ENCODE measurements at places on chromosomes 3 and 15.
A peak's percentile ranks its signal among the peaks of the same experiment; 100 is the strongest.

GRCh38 chr15:59327942-59328341 lies 44.7 kb downstream of the MYO1E start:
- DNase-seq: no peak

DNA sequence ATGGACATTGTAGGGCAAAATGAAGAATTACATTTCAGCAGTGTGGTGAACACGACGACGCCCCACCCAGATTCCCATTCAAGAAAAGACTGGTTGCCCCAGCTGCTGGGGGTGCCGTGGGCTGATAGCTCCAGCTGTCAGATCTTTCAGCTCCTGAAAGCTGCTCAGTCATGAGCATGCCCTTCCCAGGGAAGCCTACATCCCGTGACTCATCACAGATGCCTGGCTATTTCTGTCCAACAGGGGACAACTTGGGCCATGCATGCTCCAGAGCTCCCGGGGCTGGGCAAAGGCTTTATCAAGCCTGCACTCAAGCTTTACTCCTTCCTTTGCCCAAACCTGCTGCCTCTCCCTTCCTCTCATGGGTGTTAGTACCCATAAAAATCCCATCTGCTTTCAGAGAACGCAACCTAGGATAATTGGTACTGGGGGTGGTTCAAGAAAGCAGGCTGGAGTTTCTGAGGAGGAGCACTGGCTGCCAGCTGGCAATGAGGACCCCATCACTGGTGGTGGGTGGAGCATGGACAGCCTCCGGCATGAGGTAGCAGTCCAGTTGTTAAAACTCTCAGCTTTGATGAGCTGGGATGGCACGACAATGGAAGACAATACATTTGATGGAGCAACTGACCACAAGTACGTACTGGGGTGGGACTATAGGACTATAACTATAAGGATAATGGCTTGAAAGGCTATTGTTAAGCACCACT lies 16.4 kb upstream of the ST8SIA2 start:
- no peak for DNase-seq

GRCh38 chr3:151213151-151213550 lies 10.1 kb upstream of the GPR171 start:
- no peak for DNase-seq

GRCh38 chr3:181292984-181293383 lies 303.4 kb upstream of the DNAJC19 start:
- no peak for DNase-seq

GRCh38 chr15:90560229-90560776 lies 30.6 kb downstream of the CRTC3 start:
- DNase-seq: no peak

GRCh38 chr15:23687143-23687470 lies at the start of gene NDN:
NDN (minus strand) TSS chr15:23687305; CDS start chr15:23687217, 88 bp downstream.
- DNase-seq: no peak

- no peak for DNase-seq
Measured at GRCh38 chr15:95261546-95261945, 1030.2 kb downstream of the MCTP2 start.

DNA sequence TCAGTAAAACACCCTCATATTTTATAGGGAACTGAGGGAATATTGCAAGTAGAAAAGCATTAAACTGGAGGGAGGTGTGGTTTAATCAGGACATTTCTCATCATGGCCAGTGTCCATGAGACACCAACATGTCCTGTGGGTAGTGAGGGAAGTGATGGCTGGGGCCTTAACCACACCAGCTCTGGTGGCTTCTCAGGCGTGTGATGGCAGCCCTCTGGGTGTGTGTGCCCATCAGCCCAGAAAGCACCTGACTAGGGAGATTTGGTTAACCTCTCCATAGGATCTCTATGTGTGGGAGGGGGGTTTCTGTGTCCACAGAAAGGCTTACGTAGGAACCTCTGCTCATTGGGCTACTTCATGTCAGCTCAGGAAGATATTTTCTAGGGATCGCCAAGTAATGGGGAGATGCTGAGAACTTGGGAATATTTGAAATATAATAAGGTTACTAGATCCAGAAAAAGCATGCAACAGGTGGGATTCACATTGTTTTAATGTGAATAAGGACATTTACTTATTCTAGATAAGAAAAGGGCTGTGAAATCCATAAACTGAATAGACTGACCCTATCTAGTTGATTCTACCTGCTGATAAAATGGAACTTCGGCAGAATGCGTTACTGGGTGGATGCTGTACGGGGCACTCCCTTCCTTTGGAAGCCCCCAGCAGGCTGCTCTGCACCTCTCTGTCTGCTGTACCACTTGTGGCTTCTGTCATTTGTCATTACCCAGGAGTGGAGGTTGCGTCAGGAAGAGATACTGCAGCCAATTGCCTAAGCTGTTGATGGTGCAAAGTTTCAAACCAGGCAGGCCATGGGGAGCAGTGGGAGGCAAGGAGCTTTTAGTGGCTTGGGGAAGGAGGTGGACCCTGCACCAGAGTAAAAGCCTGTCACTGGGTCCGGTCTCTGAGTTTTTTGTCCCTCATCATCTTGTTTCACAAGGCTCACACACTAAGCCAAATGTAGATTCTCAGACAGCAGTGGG lies 21.5 kb downstream of the PDHB start:
- no peak for DNase-seq

DNA sequence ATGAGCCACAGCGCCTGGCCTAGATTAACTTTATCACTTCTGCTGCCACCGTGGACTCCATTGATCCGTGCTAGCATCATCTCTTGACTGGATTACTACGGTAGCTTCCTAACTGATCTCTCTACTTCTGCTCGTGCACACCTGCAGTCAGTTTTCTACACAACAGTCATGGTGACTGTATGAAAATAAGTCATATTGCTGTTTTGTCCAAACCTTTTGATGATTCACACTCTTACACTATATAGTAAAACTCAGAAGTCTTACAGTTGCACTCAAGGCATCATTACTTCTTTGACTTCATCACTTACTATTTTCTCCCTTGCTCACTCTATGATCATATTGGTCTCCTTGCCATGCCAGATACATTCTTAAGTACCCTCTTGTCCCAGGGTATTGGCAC lies 10.1 kb downstream of the PDCD6IP start:
- DNase-seq: no peak

DNA sequence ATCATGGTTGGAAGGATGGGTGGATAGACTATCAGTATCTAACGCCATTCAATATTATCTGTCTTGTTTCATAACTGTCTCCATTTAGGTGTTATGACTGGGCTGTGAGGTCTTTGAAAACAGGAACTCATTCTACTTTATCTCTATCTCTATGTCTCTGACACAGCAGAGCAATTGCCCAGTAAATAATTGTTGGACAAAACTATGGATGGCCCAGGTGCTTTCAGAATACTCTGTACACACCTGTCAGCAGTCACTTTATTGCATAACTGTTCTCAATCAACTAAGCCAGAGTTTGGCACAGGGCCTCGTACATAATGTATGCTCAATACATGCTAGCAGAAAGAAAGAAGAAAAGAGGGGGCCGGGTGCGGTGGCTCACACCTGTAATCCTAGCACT lies 210.3 kb downstream of the OPA1 start:
- no peak for DNase-seq

DNA sequence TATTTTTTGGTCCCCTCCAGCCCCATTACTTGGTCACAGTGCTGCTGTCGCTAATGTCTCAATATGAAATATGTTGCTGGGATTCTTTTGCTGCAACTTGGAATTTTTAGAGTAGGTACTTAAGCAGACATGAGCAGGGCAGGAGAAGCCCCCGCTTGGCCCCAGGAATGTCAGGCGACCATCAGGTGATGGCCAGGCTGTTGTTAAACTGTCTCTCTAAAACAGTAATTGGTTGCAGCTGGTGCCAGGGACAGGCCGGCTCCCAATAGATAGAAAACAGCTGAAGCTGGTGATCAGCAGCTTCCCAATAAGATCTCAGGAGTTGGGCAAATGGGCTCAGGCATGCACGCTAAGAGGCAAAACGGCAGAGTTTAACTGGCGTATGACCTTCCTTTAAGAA lies 329.9 kb upstream of the TBL1XR1 start:
- no peak for DNase-seq

DNA sequence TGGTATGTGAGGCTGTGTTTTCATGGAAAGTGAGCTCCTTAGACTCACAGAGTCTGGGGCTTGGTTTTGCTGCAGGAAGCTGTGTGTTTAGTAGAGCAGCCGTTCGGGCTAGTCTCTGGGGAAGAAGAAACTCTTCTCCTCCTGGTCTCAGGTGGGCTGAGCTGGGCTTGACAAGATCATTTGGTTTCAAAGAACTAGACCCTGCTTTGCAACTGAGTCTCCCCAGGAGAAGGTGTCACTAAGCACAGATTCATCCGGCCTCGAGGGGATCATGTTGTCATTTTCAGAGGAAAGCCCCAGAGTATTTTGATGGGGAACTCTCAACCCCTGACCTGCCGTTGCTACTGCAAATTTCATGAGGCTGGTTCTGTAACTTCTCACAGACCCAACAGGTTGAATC lies 188.5 kb downstream of the FAM43A start:
- DNase-seq: no peak

DNA sequence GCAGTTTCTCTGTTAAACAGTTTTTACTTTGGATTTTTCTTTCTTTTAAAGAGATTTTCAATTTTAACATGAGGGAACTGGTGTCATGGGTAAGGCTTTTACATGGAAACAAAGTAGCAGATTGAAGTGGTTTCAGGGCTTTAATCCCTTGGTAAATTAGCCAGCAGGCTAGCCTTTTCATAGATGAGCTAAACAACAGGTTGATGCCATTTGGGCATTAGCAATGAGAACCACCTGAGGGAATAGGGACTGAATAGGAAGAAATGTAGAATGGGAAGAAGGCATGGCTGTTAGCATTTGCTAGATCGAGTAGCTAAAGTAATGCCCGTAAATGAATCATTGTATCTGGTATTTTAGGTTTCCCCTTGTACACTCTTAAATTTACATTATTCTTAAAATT lies 165.5 kb upstream of the MLF1 start:
- DNase-seq: no peak

- no peak for DNase-seq
Measured at GRCh38 chr3:112298781-112299180, 4.8 kb upstream of the SLC9C1 start.

GRCh38 chr3:42836150-42837123 lies 27.2 kb downstream of the ACKR2 start:
- DNase-seq: no peak

- peak; percentile 12 for DNase-seq
Measured at GRCh38 chr3:184874709-184875644, 63.0 kb downstream of the VPS8 start.

DNA sequence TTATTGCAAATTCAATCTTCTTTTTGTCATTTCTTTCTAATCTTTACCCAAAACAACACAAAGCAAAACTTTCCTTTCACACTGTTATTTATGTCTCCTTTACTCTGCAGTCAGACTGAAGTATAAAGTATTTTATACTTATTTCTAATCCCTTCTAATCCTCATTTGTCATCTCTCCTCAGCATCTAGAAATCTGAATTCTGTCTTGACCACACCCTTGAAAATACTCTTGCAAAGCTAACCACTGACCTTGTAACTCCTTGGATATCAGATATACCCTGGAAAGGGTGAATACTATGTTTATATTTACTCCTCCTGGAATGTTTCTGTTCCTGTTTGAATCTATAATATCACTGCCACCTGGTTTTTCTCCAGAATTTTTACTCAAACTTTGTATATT lies 481.1 kb downstream of the ZNF385D start:
- no peak for DNase-seq

- DNase-seq: no peak
Measured at GRCh38 chr15:48283396-48284145, 47.7 kb upstream of the DUT start.

- DNase-seq: no peak
Measured at GRCh38 chr3:27046351-27046750, 322.8 kb downstream of the NEK10 start.

GRCh38 chr3:37814547-37814946 lies 47.1 kb upstream of the CTDSPL start:
- no peak for DNase-seq

DNA sequence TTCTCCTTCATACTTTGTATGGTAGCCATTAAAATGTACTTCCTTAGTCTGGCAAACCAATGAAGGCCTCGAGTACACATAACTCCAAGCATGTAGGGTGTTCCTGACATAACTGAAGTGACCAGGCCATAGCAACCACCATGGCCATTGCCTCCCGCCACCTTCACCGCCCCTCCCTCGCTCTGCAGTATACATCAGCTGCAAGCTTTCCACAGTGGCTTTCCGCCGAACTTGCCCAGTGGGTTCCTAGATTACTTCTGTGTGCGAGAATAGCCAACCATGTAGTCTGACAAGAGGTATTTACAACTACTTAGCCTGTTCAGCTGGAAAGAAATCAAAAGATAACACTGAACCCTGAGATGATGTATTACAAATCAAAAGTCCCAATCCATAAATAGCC lies 3.4 kb upstream of the CTNNB1 start:
- DNase-seq: no peak

DNA sequence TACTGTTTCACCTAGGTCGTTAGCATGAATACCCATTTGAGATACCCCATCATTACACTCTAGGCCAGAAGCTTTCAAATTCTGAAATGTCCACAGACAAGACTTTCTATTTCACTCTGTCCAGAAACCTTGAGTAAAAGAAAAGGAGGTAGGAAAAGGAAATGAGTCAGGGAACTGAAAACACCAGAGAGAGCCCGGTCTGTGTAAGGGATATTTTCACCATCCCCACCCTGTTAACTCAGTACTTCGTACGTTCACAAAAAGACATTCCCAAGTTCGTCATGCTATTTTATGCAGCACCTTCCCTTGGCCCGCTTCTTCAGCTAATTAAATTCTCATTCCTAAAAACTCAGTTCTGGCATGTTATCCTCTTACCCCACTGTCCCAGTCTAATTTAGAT lies 89.4 kb upstream of the SOX2 start:
- DNase-seq: no peak

- DNase-seq: no peak
Measured at GRCh38 chr3:195219351-195220230, 51.4 kb downstream of the XXYLT1 start.

DNA sequence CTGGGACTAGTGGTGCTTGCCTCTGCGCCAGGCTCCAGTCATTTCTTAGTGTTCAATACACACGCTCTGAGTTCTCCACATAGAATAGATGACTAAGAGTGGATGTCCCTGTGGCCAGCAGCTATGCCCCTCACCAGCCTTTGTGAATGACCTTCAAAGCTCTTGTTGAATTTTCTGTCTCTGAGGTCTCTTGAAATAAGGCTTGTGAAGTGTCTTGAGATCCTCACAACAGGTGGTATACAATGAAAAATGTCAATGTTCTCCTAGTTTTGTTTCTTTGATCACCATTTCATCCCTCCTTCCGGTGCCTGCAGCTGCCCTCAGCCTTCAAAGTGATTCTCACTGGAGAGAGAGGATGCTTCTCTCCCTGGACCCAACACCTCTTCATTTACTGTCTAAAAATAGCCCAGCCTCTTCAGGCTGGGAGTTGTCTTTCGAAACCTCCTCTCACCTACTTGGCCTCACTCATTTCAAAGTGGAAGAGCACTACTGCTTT lies 5.4 kb downstream of the MAPKBP1 start:
- no peak for DNase-seq

- no peak for DNase-seq
Measured at GRCh38 chr15:70147778-70148177, 50.1 kb upstream of the TLE3 start.

DNA sequence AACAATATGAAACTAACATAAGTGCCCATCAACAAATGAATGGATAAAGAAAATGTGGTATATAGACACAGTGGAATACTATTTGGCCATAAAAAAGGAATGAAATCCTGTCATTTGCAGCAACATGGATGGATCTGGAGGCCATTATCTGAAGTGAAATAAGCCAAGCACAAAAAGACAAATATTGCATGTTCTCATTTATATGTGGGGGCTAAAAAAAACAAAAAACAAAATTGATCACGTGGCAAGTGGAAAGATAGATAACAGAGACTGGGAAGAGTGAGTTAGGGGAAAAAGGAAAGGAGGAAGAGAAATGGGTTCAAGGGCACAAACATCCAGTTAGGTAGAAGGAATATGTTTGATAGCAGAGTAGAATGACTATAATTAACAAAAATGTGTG lies 155.9 kb upstream of the BHLHE40 start:
- no peak for DNase-seq
